NCI-H510A (cell line): ENCODE measurements at places on chromosomes 2 and 18.

DNA sequence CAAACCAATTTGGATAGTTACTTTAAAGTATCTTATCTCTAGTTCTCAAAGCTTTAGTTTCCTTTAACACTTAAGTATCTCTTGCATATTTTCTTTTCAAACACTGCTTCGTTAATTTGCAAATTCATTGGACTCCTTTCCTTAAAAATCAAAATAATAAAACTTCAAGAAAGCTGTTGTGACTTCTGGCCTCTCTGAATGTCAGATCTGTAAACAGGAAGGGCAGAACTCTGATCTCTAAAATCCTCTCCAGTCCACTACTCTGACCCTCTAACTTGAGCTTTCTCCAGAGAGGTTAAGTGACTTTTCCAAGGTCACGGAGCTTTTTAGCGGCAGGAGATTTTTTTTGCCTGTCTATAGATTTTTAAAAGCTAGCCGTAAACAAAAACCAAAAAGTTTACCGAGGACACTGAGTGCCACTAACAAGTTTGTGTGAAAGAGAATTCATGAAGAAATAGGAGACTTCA, 155.5 kb downstream of the TGIF1 start:
- no peak for DNase-seq

- DNase-seq: no peak
Observed at GRCh38 chr18:44737623-44738022, 56.9 kb downstream of the SETBP1 start.

- no peak for DNase-seq
Observed at GRCh38 chr2:218444692-218445357, 25.9 kb downstream of the VIL1 start.

- peak; percentile 97 for DNase-seq
Observed at GRCh38 chr18:63264871-63265270, 54.7 kb downstream of the BCL2 start.

DNA sequence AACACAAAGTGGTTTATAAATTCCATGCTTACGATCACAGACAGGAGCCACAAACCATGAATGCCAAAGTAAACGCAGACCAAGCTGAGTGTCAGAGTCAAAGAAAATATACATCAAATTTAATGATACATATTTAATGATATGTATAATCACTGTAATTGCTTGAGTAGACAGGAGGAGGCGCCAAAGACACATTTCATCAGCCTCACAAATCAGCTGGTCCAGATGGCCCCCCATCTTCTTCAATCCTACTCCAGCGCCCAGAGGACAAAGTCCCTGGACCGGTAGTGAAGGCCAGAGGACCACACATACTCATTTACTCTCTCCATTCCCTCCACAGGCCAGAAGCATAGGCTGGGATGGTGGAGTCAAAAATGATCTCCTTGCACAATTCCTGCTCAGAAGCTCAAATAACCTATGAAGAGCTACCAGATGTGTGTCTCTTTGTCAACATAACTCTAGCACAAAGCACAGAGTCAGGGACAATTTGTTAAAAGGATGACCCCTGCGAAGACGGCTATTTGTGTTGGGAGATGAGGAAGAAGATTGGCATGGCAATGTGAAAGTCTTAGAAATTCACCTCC, 149.3 kb upstream of the PGAP1 start:
- DNase-seq: no peak

- DNase-seq: no peak
Observed at GRCh38 chr2:36487947-36488346, 110.0 kb downstream of the FEZ2 start.

DNA sequence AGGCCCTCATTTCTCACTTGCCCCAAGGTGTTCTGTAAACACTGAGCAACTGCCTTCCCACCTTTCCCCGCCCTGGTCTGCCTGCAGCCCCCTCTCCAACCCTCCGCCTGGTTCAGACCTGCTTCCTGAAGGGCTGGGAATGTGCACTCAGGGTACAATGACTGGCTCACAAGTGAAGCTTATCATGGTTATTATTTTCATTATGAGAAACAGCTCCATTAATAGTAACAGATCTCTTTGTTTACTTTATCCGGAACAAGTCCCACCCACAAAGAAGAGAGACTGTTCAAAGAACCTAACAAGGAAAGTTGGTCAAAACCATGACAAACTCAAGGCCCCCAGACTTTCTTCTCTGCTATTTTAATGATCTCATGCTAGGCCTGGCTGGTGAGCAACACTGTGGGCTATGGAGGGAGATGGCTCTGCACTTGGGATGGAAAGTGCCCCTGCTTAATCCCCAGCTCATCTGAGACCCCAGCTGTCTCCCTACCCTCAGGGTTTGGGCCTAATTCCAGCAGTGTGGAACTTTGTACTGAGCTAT, 36.7 kb downstream of the ARHGAP25 start:
- DNase-seq: no peak

DNA sequence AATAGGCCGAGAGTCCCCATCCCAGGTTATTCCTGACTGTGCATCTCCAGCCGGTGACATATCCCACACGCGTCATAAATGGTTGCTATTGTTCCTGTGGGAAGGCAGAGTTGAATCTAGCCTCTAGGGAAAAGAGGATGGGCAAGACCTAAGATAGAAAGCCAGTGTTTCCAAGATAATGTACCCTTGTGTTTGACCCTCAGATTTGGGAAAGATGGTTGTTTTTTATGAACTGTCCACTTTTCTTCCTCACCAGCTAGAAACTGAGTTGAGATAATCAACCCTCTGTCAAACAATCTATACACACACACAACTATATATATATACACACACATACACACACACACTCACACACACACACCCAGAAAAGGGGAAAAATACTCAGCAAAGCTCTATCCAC, 131.0 kb downstream of the PRKCE start:
- no peak for DNase-seq

DNA sequence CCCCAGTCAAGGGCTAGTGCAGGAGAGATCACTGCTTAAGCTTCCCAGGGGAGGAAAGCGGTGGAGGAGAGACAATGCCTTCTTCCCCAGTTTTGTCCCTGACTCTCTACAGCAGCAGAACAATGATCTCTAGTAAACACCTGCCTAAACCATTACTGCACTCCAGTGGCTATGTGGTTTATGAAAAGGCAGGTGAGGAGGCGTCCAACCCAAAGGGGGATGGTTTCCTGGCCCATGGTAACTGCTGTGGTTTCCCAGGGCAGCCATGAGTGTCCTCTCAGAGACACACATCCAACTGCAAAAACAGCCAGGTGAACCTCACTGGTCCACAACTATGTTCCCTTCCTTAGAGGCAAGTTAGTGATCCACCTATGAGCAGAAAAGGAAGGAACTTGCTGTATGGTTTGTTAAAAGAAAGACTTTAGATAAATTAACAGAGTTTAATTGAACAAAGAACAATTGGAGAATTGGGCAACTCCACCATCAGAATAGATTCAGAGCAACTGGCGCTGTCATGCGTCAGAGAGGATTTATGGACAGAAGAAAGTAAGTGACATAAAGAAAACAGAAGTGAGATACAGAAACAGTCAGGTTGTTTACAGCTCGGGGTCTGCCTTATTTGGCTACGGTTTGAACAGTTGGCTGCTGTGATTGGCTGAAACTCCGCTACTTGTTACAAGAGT, 4.8 kb upstream of the TTC39C start:
- DNase-seq: peak; percentile 65

DNA sequence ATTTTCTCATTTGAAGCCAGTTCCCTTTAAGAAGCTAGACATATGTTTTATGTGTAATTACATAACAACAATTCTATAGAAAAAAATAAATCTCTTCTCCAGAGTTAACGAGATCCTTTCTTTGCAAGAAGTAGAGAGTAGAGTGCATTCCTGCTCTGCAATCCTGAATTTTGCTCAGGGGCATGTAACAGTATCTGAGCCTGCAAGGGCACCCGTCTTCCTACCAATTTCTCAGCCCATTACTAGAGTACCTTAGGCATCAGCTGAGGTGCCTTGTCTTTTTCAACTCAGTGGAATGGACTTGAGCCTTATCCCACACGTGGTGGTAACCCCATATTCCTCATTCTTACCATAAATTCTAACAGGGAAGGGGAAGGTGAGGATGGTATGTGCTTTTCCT, 205.9 kb downstream of the IKZF2 start:
- no peak for DNase-seq

DNA sequence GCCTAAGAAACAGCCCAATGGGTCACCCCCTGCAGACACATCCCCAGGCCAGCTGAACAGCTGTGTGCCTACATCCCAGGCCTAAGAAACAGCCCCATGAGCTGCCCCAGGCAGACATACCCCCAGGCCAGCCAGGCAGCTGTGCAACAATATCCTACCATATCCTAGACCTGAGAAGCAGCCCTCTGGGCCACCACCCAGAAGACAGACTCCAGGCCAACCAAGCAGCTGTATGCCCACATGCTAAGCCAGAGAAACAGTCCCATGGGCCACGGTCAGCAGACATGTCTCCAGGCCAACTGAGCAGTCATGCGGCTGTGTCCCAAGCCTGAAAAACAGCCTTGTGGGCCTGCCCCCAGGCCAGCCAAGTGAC, 205.5 kb downstream of the ATAD2B start:
- DNase-seq: no peak

GRCh38 chr2:20609349-20609994, 41.4 kb downstream of the HS1BP3 start:
- DNase-seq: no peak

DNA sequence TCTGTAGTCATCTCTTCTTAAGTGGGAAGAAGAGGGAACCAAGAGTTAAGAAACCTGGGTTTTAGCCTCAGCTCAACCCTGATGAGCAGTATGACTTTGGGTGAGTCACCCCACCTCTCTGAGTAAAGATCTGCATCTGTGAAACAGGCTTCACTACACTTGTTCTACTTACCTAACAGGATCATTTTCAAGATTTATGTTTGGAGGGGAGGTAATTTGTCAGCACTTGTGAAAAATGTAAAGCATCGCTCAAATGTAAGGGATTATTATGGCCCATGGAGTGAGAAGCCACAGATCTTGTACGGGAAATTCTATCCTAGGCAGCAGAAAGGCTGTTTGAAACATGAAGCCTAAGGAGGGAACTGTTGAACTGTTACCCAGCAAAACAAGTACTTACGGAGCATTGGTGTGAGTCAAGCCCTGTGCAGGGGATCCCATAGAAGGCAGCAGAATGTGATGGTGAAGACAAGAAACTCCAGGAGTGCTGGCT, 160.6 kb downstream of the PRKCE start:
- DNase-seq: no peak

GRCh38 chr2:2291500-2292260, 39.4 kb downstream of the MYT1L start:
- DNase-seq: peak; percentile 68

- no peak for DNase-seq
Observed at GRCh38 chr2:121887513-121888188, 132.2 kb downstream of the TSN start.

DNA sequence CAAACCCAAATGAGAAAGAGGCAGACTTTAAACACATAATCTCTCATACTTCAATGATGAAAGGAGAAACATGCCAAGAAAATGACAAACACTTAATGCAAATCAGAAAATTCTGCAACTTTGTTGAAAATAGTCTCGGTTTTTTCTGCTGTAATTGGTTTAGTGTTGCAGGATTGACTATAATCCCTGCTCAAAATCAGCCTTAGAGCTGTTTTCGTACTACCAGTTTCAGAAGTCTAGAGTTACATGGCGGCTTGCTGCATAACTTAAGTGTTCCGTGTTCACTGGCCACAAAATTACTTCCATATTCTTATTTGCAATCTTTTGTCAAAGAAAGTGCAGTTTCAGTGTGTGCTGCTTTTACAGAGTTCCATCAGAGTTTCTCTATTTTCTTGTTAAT, 48.9 kb upstream of the ITGAV start:
- no peak for DNase-seq

DNA sequence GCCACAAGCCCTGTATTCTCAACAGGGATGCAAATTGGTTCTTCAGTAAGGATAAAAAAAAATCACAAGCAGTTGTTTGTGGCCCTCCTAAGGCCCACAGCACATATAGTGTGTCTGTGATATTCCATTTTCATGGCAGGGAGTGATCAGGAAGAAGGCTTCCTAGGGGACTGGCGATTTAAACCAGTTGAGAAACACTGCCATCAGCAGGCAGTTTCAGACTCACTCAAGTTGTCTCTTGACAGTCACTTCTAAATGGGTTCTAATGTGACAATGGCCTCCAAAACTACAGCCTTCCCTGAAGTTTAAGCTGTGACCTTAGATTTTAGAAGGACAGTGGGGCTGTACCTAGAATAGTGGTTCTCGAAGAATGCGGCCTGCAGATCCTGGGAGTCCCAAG, 6.0 kb downstream of the CIAO1 start:
- DNase-seq: no peak

DNA sequence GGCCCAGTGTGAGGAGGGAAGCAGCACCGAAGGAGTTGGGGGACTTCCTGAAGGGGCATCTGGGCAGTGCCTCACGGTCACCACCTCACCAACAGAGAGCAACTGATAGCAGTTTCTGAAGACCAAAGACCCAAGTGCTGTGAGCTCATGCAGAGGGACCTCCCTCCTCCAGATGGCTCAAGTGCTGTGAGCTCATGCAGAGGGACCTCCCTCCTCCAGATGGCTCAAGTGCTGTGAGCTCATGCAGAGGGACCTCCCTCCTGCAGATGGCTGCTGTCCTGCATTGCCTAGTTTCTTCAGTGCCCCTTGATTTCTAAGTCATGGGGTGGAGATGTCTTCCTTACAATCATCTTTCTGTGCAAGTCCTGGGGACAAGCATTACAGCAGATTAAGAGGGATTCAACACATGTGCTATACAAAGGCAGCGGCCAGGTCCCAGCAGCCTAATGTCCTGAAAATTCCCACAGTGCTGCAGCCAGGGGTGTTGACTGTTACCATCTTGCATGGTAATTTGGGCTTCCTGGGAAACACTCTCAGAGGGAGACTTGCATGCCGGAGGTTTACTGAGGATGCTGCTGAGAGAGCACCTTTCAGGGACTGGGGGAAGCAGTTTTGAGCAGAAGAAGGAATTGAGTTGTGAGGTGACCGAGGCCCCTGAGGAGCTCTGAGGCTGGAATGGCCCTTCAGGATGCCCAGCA, 409.3 kb downstream of the GALR1 start:
- no peak for DNase-seq

GRCh38 chr2:100844514-100844913, 24.6 kb downstream of the NPAS2 start:
- no peak for DNase-seq

GRCh38 chr2:160408173-160408958, 85.2 kb downstream of the RBMS1 start:
- DNase-seq: no peak

GRCh38 chr18:24181806-24182205, 42.9 kb downstream of the CABYR start:
- no peak for DNase-seq

DNA sequence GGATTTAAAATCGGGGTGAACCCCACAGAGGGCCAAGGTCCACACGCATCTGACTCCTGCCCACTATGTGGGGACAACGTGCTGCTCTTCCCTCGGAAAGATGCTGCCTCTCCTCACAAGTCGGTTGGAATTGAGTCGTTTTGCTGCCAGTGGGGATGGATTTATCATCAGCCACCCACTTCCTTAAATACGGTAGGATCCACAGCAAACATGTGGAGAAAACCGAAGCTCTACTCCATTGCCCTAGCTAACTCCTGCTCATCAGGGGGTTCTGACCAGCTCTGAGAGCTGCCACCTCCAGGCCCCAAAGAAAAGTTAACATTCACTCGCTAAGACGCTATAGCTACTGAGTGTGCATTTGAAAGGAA, 80.9 kb downstream of the CHRNA1 start:
- peak; percentile 32 for DNase-seq

GRCh38 chr2:211407076-211407475, 850.7 kb downstream of the CPS1 start:
- no peak for DNase-seq
